ENCODE measurements at places on chromosomes 3 and 15. TPM values are rescaled to one million over a fixed set of nuclear protein-coding genes. Genes with fewer than 3 reads are reported as not detected.

DNA sequence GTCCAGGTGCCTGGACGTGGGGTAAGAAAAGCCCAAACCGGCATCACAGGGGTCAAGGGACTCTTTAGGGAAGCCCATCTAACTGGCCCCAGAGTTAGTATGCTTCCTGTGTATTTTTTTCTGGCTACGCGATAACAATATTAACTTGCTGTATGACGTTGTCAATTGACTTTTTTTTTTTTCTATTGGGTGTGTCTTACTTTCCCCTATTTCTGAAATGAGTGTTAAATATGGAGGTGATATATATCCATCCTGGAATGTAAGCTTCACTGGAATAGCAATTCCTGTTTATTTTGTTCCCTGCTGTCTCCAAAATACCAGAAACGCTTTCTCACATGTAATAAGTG lies 598 bp upstream of the GMNC start:
- no peak for DNase-seq

- DNase-seq, result peak; percentile 44
Observed at GRCh38 chr3:161409069-161409468, 37.8 kb upstream of the SPTSSB start.

DNA sequence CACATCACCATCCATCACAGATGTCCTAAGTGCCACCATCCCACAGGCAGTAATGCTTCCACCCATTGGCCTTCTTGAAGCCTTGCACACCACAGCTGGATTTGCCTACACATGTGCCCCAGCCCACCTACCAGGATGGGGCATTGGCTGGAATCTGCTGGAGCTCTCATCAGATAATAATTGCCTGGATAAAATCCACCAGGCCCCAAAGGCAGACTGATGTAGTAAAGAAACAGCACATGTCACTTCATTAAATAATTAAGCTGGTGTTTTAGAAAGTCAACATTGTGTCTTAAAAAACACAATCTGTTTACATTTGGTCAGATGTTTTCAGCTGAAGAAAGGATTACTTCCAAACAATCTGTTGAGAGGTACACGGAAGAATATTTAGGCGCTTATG lies 229.5 kb downstream of the ATP8B4 start:
- no peak for DNase-seq

DNA sequence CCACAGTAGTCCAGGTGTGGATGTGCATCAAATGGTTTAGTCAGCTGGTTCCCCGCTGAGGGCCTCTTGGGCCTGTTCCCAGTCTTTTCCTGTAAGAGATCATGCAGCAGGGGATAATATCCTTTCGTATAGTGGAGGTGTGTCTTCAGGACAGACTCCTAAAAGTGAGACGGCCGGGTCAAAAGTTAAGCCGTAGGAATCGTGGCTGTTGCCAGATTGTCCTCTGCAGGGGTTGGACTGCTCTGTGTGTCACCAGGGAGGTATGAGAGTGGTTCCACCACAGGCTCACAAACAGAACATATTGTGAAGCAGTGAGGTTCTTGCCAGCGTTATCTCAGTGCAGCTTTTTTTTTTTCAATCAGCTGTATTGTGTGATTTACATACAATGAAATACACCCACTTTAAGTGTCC lies 95.0 kb downstream of the VGLL4 start:
- peak; percentile 88 for DNase-seq

- no peak for DNase-seq
Observed at GRCh38 chr15:29849716-29850115, 27.4 kb upstream of the TJP1 start.

- no peak for DNase-seq
Observed at GRCh38 chr3:5731100-5731499, 543.6 kb downstream of the EDEM1 start.

GRCh38 chr3:120420928-120421551 lies 29.8 kb downstream of the FSTL1 start:
- DNase-seq, result peak; percentile 64

GRCh38 chr3:139302084-139302800 lies 41.6 kb upstream of the MRPS22 start:
- peak; percentile 42 for DNase-seq

- DNase-seq, result no peak
Observed at GRCh38 chr3:160709477-160710182, 32.7 kb downstream of the ARL14 start.

GRCh38 chr3:160184655-160185054 lies 40.6 kb upstream of the C3orf80 start:
- DNase-seq, result no peak

DNA sequence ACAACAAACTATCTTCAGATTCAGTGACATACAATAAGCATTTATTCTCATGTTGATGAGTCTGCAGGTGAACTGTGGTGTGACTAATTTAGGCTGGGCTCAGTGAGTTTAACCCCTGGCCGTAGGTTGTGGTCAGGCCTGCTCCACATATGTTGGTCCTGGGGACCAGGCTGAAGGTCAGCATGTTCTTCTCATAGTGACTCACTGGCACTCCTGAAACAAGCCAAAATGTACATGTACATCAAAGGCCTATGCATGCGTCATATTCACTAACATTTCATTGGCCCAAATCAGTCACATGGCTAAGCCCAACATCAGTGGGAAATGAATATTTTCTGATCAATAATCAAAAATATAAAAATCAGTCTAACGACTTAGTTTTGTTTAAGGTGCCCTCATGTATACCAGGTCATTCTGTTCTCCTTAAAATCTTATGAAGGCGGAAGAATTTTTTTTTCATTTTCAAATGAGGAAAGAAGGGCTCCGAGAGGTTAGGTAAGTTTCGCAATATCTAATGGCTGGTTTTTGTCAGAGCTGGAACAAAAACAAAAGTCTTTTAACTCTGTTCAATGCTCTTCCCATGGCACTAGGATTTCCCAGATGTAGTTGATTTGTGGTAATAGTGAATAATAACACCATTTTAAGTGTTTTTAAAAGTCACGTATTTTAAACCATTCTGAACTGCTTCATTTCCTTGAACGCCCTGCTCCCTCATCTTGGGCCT lies 148.5 kb downstream of the MFSD1 start:
- no peak for DNase-seq

DNA sequence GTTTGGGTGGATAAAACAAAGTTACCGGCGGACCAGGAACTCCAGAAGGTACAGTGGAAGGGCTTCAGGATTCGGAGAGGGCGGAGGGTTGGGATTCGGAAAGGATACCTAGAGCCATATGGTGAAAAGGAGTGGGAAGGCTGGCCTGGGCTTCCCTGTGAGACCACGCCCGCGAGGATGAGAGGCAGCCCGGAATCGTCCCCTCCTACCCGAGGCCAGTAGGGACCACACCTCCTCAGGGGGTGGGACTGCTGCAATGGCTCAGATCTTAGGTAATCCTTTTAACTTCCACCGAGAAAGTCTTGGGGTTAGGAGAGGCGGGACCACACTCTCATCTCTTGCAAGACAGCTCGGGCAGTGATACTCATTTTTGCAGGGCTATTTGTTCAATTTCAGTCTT lies 511.3 kb downstream of the OCA2 start:
- DNase-seq, result no peak

DNA sequence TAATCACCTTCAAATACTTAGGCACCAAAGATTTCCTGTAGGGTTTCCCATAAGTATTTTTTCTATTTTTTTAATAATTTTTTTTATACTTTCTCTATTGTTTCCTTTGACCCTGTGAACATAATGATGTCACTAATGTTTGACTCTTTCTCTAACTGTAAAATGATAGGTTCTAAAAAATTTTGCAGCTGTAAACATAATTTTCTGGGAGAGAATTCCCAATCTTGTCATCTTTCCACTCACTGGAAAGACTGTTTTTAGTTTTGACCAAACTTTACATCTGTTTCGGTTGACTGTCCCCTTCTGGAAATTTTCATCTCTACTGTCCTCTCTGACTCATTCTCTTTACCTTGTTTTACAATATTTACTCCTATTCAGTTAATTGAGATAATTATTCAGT lies 5.5 kb upstream of the EPHA3 start:
- no peak for DNase-seq

DNA sequence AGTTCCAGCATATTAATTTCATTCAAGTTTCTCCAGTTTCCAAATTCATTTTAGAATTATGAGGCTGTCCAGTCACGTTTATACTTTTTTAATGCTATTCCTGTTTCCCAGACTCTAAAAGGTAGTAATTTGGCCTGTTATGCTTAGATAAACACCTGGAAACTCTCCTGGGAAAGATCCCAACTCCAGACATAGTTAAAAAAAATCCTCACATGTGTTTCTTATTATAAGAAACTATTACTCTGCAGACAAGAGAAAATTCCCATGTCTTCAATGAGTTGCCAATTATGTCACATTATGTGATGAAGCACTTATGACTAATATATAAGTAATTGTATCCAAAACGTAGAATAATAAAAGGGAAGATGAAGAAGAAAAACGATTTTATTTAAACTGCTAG lies 137.1 kb upstream of the TMC3 start:
- peak; percentile 34 for DNase-seq

DNA sequence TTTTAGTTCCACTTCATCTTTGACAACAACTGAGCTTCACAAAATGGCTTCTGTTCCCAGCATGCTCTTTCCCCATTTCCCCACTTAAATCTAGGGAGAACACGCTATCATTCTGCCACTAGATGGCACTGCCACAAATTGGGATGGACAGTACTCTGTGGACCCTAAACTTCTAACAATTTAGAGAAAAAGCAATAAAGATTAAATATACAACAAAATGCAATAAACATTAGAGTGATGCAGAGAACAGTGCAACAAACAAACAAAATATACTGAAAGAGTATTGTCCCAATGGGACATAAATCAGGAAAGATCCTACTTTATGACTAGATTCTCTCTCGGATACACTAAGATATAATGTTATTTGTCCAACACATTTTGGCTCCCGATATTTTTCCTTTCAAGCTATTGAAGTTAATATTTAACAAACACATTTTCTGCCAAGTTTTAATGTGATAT lies 169.7 kb upstream of the TMCO5A start:
- peak; percentile 50 for DNase-seq

DNA sequence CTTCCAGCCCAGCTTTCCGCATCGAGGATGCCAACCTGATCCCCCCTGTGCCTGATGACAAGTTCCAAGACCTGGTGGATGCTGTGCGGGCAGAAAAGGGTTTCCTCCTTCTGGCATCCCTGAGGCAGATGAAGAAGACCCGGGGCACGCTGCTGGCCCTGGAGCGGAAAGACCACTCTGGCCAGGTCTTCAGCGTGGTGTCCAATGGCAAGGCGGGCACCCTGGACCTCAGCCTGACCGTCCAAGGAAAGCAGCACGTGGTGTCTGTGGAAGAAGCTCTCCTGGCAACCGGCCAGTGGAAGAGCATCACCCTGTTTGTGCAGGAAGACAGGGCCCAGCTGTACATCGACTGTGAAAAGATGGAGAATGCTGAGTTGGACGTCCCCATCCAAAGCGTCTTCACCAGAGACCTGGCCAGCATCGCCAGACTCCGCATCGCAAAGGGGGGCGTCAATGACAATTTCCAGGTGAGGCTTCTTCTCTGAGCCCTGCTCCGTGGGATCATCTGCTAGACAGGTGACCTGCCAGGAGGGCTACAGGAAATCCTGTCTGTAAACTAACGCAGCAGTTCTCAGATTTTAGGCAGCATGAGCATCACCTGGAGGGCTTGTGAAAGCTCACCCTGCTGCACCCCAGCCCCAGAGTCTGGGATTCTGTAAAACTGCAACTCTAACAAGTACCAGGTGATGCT lies 1.6 kb downstream of the THBS1 start:
- peak; percentile 48 for DNase-seq

DNA sequence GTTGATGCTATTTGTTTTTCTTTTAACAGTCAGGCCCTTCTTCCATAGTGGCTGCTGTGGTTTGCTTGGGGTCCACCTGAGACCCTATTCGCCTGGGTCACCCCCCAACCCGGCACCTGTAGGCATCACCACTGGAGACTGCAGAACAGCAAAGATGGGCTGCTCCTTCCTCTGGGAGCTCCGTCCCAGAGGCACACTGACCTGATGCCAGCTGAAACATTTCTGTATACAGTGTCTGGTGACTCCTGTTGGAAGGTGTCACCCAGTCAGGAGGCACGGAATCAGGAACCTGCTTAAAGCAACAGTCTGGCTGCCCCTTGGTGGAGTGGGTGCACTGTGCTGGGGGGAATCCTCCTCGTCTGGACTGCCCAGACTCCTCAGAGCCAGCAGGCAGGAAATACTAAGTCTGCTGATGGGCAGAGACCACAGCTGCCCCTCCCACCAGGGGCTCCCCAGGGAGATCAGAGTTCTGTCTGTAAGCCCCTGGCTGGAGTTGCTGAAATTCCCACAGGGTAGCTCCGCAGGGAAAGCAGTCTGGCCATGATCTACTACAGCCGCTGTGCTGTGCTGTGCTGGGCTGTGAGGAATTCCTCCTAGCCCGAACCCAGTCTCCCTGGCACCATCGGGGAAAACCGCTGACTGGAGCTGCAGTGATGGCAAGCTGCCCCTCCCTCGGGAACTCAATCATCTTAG lies 248.2 kb downstream of the TBC1D5 start:
- DNase-seq, result no peak

DNA sequence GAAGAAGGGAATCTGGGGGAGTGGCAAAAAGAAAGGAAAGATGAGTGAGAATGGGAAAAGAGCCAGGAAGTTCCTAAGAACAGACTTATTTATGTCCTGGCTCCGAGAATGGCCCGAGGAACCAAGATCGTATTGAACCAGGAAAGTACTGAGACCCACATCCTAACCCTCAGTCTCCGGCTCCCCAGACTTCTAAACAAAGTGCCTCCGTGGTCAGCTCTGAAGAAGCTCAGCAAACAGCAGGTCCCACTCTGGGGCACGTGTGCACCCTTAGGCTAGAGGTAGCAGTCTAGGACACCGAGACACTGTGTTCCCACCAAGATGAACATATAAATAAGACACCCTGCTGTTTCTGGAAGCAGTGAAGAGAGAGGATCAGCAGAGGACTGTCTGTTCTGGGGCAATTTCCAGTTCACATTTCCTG lies 307.4 kb downstream of the NTRK3 start:
- no peak for DNase-seq

DNA sequence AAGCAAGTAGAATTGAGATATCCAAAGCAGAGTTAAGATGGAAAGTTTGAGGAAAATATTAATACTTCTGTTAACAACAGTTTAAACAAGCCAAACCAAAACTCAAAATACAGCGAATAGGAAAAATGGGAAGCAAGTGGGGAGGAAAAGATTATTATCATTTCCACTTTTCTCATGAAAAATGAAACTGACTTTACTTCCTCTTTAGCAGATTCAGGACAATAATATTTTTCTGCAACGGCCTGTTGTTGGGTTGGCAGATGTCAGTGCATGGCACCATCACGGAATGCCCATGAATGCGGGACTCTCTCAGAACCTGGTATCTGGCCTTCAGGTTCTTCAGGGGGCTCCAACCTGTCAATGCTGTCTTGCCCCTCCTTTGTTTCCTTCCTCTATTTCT lies 11.1 kb downstream of the ANKUB1 start:
- DNase-seq, result peak; percentile 47

CFAP100 gene
- total RNA-seq, result not detected

SYNM gene
- total RNA-seq, result 105 TPM

GOLGA8G gene
- not detected for total RNA-seq

LRRIQ4 gene
- total RNA-seq, result not detected

IGSF11 gene
- total RNA-seq, result 0.13 TPM

STXBP5L gene
- not detected for total RNA-seq

CYP8B1 gene
- not detected for total RNA-seq

ZNF501 gene
- total RNA-seq, result 4.2 TPM

ARGFX gene
- total RNA-seq, result not detected

TRIM42 gene
- total RNA-seq, result not detected

SH3GL3 gene
- not detected for total RNA-seq

LSG1 gene
- total RNA-seq, result 50.1 TPM

Data from dermis microvascular lymphatic vessel endothelial cell (primary cell).